ENCODE measurements at places on chromosomes 12 and 14. TPM values are rescaled to one million over a fixed set of nuclear protein-coding genes. Genes with fewer than 3 reads are reported as not detected.

The PLEKHD1 gene
- 0.12 TPM for total RNA-seq

The EIF2B1 gene
- 84.8 TPM for total RNA-seq

The GPRC5D gene
- total RNA-seq, result not detected

The FGD4 gene
- 0.07 TPM for total RNA-seq

The CDCA3 gene
- total RNA-seq, result 33.7 TPM

The ERBB3 gene
- total RNA-seq, result 0.14 TPM

The POTEG gene
- not detected for total RNA-seq

The OR4Q2 gene
- total RNA-seq, result not detected

The TMEM116 gene
- total RNA-seq, result 11.1 TPM

The PPP1R1A gene
- not detected for total RNA-seq

The MYBPC1 gene
- not detected for total RNA-seq

The POTEM gene
- total RNA-seq, result not detected

The OR4E2 gene
- not detected for total RNA-seq

DNA sequence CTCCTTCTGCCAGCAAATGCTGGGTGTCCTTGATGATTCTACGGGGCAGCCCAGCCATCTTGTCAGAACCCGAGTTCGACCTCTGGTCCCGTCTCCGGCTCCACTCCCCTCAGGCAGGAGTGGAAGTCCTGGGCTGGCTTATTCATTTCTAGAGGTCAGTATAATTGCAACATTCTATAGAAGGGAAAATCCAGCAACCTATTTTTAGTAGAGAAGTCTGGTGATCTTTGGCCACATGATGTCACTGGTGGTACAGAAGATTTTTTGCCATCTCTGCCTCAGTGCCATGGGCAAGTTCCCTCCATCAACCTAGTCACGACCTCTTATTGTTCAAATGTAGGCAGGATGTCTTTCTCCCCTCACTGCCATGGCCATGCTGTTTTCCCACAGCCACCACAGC lies 22.4 kb downstream of the OR10G2 start:
- DNase-seq, result no peak

GRCh38 chr14:85454226-85454813 lies 75.6 kb upstream of the FLRT2 start:
- DNase-seq, result no peak

- DNase-seq, result peak; percentile 89
These were observed at the start of gene CIDEB for GRCh38 chr14:24307575-24308341. TSS of gene CIDEB (minus strand) at chr14:24307977. CDS start at chr14:24307858, 119 bp downstream.

- peak; percentile 84 for DNase-seq
These were observed 2.5 kb upstream of the TEP1 start for GRCh38 chr14:20415782-20416206.

DNA sequence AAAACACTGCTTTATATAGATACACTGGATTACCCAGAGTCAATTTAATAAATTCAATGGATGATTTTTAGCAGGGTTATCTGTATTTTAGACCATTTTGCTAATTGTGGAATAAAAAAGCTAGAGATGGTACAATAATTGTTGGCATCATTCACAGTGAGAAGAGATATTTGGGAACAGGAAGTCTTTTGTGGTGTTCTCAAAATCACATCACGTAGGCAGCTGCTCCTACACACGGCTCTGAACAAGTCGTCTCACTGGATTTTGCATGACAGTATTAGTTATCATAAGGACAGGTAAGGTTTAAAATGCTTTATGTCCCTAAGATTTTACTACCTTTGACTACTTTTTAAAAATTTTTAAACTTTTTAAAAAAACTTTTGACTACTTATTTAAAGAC lies 52.0 kb downstream of the PAPLN start:
- no peak for DNase-seq

DNA sequence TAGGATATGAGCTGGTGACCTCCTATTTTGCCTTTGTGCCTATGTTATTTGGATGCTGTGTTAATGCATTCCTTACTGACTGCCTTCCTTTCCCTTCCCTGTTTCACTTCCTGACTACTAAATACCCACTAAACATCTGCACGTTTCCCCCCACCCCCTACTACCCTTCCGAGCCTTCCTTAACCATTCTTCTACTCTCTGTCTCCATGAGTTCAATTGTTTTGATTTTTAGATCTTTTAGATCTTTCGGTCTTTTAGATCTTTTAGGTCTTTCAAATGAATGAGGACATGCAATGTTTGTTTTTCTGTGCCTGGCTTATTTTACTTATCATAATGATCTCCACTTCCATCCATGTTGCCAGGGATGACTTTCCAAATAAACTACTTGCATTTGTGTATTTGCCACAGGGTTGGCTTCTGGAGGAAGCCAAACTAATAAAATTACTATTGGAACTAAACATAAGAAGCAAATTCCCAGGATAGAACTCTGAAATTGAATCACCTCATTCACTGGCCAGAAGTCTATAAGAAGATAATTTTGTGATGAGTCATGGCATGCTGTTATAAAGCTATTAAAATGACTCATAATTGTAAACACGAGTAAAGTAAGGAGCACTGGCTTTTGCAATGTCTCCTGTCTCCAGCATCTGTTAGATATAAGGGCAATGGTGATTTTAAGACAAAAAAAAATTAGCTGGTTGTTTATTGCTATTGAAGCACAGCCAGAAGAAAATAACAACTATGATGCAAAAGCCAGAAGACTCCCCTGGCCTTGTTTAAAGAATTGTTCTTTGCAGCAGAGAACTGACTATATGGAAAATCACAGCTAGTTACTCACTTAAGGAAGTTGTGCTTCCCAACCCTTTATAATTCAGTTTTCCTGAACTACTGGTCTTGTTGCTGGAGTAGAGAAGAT lies 586.3 kb downstream of the LRFN5 start:
- DNase-seq, result no peak

DNA sequence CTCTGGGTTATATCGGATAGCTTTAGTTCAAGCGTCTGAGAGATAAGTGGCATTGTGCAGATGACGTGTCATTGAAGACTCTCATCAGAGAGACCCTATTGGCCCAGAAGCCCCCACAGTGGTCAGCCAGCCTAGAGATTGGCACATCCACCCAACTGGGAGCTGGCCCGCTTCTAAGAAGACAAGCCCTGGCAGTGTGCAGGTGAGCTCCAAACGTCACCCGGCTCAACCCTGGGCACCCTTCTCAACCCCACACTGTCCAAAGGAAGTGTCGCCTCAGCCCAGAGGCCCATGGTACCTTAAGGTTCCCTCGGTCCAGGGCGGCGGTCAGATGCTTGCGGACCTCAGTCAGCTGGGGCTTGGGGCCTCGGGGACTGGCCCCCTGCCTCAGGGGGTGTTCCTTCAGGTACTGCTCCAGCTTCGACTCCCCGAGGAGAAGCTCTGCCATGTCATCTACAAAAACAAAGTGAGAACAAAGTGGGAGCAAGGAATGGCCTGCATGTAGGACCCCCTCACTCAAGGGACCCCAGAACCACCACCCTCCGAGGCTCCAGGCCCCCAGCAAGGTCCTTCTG lies 30.3 kb downstream of the TTC7B start:
- DNase-seq, result no peak

- DNase-seq, result no peak
These were observed 47.1 kb downstream of the SERPINA3 start for GRCh38 chr14:94659256-94659655.

DNA sequence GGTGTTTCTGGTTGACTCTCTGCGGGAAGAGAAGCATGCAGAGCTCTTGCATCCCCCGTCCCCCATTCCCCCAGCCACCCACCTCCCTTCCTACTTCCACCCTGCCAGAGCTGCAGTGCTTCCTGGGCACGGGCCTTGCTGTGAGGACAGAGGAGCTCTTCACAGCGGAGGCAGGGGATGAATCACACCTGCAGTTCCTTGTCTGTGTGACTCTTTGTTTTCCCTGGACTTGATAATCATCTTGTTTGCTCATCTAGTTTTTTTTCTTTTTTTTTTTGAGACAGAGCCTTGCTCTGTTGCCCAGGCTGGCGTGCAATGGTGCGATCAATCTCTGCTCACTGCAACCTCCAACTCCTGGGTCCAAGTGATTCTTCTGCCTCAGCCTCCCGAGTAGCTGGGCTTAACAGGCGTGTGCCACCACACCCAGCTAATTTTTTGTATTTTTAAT lies 27.8 kb downstream of the ANKRD9 start:
- no peak for DNase-seq

GRCh38 chr14:67413806-67414769 lies 2.1 kb upstream of the PLEK2 start:
- DNase-seq, result no peak

DNA sequence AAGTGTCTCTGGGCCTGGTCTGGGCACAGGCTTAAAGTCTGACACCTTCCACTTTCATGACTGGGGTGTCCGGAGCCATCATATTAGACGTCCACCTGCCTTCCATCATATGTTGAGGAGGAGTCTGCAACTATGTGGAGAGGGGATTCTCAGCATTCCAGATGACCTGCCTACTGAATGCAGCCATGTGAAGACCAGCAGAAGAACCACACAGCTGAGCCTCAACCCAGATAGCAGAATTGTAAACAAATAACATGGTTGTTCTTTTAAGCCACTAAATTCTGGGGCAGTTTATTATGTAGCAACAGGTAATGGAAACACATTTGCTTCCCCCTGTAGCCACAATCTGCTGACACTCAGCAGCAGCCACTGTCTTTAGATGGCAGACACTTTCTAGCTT lies 4.0 kb upstream of the SLC15A4 start:
- no peak for DNase-seq

DNA sequence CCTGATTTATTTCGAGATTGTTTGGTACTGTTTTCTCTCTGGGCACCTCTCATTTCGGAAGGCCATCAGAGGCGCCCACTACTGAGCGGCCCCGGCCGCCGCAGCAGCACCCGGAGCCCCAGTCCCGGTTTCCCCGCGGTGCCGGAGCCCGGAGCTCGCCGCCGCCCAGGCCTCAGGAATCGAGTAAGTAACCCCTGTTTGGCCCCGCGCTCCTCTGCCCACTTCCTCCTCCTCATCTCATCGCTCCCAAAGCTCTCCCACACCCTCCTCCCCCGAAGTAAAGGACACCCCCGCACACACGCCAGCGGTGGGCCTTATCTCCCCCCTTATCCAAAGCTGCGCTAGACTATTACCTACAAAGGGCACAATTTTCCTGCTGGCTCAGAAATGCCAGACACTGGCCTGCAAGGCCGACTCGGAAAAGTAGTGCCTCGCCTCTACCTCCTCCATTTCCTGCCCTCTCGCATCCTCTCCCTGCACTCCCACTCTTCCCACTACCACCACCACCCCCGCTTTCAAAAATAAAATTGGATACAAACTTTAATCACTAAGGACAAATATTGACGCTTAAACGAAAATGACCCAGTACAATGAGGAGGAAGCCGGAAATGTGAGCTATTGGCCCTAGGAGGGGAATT lies 637 bp upstream of the FOXG1 start:
- DNase-seq, result no peak

DNA sequence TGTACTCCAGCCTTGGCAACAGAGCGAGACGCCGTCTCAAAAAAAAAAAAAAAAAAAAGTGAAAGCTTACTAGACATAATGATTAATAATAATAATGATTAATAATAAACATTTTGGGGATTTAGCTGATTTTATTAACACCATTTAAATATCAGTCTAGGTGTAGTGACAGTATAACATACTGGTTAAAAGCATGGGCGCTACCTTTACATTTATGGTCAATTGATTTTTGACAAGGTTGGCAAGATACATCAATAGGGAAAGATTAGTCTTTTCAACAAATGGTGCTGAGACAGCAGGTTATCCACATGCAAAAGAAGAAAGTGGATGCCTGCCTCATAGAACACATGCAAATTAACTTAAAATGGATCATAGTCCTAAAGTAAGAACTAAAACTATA lies 34.3 kb downstream of the TXNRD1 start:
- DNase-seq, result no peak

- no peak for DNase-seq
These were observed 79.7 kb downstream of the RIMBP2 start for GRCh38 chr12:130636370-130636769.

- no peak for DNase-seq
These were observed 27.2 kb upstream of the RGS6 start for GRCh38 chr14:71905031-71905430.

DNA sequence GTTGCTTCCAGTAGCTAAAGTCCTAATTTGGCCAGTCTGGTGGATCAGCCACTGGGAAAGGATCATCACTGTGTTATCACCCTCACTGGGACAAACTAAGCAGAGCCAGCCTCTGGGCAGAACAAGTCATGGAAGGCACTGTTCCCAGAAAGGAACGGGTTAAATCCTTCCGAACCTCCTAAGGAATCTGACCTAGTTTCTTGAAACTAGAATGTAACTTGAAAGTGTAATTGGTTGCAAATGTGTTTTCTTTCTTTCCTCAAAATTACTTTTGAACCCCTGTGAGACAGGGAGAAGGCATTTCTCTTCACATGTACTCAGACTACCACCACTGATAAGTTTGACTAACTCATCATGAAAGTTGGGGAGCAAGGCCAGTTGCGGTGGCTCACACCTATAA lies 18.7 kb upstream of the KICS2 start:
- DNase-seq, result no peak

- DNase-seq, result no peak
These were observed 1277.6 kb downstream of the AACS start for GRCh38 chr12:126342866-126343265.

GRCh38 chr12:77299001-77299400 lies 233.6 kb upstream of the E2F7 start:
- DNase-seq, result no peak

GRCh38 chr14:51677266-51677665 lies 25.6 kb downstream of the FRMD6 start:
- DNase-seq, result no peak

GRCh38 chr12:29187756-29188155 lies 38.7 kb downstream of the FAR2 start:
- DNase-seq, result no peak

- no peak for DNase-seq
These were observed 7.1 kb upstream of the OAS2 start for GRCh38 chr12:112971248-112971647.

DNA sequence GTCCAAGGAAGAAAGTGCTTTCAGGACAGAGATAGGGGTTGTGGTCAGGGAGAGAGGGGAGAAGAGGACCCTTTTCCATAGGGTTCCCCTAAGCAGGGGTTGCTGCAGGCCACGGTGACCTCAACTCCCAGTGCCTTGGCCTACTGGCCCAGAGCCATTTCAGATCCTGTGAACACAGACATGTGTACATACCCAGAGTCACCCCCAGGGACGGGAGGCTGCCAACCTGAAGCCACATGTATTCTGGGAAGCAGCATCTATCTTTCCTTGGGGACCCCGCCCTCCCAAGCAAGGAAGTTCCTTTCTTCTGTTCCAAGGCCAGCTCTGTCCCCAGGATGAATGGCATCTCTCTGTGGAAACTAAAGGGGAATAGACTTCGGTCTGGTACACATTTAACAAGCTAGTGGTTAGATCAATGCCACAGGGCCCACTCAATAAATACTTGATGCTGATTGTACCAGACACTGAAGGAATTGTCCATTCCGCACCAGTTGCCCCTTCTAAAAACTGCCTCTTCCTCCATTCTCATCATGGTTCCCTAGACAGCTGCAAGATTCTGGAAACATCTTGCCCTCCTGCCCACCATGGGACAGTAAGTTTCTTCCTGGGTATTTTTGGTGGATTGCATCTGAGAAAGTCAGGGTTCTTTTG lies 25.2 kb upstream of the DGLUCY start:
- DNase-seq, result no peak

DNA sequence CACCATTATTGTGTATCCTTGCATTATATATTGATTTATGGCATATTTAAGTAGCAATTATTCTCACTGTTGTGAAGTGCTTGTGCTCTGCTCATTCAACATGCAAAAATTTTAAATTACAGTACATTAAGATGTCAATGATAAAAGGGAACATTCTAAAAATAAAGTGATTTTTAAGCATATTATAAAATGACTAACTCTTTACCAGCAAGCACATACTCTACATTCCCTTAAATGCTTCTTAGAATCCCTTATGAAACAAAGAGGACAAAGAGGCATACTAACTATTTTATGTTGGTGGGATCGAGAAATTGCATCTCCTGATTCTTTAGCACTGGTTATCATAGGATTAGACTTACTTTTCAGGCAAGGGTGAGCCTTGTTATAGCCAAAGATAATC lies 46.6 kb upstream of the ZDHHC17 start:
- DNase-seq, result no peak
